ENCODE measurements at places on chromosomes 2 and 18.
A peak's percentile ranks its signal among the peaks of the same experiment; 100 is the strongest.

DNA sequence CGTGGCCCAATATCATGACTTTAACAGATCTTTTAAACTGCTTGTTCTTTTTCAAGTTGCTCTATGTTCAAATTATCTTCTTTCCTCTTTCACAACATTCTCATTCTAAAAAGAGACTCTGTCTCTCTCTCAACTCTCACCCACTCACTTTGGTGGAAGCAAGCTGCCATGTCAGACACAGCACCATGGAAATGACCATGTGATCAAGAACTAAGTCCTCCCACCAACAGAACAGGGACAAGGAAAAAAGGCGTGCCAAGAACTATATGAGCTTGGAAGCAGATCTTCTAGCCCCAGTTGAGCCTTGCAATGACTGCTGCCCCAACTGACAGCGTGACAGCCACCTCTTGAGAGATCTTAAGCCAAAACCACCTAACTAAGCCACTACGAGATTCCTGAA is 23.9 kb downstream of the BAZ2B start:
- DNase-seq = no peak

DNA sequence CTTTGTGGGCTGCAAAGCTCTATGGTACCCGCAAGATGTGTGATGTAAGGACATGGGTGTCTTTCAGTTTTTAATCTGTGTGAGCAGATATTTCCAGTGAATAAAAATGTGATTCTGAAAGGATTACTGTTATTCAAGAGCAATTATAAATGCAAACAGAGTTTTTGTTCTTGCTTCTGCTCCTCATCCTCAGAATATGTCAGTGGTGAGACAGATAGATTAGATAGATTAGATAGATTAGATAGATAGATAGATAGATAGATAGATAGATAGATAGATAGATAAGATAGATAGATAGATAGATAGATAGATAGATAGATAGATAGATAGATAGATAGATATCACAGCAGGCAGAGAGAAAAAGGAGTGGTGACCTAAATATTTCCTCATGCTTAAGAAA is 142.6 kb downstream of the RTN4 start:
- DNase-seq = no peak

- DNase-seq = no peak
These were observed 72.5 kb upstream of the LRRTM1 start for GRCh38 chr2:80377071-80377470.

DNA sequence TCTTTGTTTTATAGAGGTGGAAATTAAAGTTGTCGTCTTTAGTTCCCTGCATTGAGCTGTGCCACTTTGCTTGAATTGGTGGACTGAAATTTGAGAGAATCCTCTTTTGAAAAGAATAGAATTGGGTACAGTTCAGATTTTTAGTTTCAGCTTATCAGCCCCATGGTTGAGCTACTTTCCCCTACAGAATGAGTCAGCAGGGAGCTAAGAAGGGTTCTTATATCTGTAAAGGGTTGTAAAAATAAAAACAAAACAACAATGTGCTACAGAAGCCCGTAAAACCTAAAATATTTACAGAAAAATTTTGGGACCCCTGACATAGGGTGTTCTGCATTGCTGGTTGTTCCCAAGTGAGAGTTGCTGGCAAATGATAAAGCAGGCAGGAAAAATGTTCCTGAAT is 12.6 kb downstream of the SLC20A1 start:
- no peak for DNase-seq

DNA sequence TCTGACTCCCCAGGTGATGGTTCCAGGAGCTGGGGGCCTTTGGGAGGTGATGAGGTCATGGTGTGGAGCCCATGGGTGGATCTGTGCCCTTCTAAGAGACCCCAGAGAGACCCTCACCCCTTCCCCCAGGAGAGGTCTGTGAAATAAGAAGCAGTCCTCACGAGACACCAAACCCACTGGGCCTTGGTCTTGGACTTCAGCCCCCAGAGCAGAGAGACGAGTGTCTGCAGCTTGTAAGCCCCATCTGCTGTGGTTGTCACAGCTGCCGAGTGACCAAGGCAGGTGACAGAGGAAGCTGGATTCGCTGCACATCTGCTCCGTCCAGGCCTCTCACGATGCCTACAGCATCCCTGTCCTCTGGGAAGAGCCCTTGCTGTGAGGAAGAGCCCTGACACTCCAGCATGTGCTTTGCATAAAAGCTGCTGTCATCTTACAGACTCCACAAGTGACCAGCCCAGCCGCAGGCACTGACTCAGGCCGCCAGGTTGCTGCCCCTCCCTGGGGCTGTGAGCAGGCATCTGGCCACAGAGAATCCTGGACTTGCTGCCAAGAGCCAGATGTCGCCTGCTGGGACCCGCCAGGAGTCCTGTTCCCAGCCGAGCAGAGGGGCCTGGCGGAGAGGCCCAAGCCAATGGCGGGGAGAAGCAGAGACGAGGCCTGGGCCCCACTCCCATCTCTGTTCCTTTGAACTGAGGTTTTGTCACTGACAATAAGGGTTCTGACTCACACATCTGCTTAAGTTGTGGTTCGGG is 150.8 kb downstream of the PXDN start:
- DNase-seq = no peak

GRCh38 chr2:220670511-220670910 is 901.6 kb downstream of the EPHA4 start:
- DNase-seq = no peak

DNA sequence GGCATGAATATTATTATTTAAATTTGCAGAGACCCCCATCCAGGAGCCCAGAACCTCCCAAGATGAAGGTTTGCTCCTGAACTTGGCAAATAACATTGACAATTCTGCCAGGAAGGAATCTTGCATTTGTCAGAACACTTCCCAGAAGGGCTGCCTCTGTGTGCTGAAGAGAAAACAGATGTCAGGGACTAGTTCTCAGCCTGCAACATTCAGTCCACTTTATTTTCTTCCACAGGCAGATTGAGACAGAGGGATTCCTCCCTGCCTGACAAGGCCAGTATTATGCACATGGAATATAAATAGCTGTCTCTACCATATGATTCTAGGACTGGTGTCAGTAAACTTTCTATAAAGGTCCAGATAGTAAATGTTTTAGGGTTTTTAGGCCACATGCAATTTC is 171.5 kb upstream of the SIX2 start:
- no peak for DNase-seq

DNA sequence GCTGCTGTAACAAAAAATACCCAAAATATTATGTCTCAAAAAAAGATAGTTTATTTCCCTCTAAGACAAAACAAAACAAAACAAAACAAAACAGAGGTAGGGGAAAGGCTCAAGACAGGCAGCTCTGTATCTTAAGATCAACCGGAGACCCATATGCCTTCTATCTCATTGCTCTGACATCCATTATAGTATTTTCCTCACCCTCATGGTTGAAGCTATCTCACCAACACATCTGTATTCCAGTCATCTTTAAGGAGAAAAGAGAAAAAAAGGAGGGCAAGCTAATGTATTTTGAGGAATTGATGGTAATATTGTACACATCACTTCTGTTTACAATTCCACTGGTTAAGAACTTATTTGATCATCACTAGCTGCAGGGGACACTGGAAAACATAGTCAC is 239.7 kb downstream of the ICOS start:
- DNase-seq = no peak

DNA sequence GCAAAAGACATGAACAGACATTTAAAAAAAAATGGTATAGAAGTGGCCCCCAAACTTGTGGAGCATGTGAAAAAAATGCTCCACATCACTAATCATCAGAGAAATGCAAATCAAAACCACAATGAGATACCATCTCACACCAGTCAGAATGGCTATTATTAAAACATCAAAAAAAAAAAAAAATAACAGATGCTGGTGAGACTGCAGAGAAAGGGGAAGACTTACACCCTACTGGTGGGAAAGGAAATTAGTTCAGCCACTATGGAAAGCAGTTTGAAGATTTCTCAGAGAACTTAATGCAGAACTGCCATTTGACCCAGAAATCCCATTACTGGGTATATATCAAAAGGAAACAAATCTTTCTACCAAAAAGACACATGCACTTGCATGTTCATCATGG is 164.8 kb downstream of the RIT2 start:
- no peak for DNase-seq

- DNase-seq = no peak
These were observed 110.5 kb upstream of the MCFD2 start for GRCh38 chr2:47025969-47026610.

- no peak for DNase-seq
These were observed 127.3 kb upstream of the SRD5A2 start for GRCh38 chr2:31707992-31708391.

GRCh38 chr2:219252900-219253752 is at the start of gene TUBA4B:
TSS of gene TUBA4B (plus strand) at chr2:219253243. CDS start at chr2:219253408, 165 bp downstream.
- DNase-seq = peak; percentile 16

GRCh38 chr2:215750763-215751162 is 262.6 kb downstream of the MREG start:
- no peak for DNase-seq

GRCh38 chr18:63197246-63197869 is 122.2 kb downstream of the BCL2 start:
- no peak for DNase-seq

- DNase-seq = no peak
These were observed 56.4 kb upstream of the PPP1CB start for GRCh38 chr2:28695245-28695647.

- DNase-seq = no peak
These were observed 43.2 kb downstream of the LPIN2 start for GRCh38 chr18:2969695-2970094.
